NCI-H2107 (cell line): ENCODE measurements at places on chromosomes 1 and 21.

DNA sequence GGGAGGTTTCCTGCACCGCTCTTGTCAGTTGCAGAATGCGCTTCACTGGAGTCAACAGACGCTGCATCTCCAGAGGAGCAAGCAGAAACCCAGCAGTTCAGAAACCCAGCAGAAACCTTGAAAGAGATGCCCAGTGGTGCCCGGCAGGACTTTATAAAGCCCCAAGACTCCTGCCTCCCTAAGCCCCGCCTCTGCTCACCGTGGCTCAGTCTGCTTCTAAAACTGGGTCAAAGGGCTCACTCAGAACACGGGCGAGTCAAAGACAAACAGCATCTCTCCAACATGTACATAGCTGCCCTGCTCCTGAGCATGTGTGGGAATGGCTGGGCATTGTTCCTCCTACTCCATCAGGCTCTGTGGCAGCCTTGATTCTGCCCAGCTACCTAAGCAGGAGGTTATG, at the start of gene HMGCS2:
Gene HMGCS2 (minus strand): TSS at position 128 of the 400 bp plus-strand sequence. CDS start 61 bp downstream, at position 67.
- no peak for DNase-seq

DNA sequence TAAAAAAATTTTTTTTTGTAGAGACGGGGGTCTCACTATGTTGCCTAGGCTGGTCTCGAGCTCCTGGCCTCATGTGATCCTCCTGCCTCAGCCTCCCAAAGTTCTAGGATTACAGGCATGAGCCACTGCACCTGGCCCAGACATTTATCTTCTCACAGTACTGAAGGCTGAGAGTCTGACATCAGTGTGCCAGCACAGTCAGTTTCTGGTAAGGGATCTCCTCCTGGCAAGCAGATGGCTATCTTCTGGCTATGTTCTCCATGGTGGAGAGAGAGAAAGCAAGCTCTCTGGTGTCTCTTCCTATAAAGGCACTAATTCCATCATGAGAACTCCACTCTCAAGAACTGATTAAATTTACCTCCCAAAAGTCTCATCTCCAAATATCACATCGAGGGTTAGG, 57.8 kb upstream of the C1orf185 start:
- no peak for DNase-seq

DNA sequence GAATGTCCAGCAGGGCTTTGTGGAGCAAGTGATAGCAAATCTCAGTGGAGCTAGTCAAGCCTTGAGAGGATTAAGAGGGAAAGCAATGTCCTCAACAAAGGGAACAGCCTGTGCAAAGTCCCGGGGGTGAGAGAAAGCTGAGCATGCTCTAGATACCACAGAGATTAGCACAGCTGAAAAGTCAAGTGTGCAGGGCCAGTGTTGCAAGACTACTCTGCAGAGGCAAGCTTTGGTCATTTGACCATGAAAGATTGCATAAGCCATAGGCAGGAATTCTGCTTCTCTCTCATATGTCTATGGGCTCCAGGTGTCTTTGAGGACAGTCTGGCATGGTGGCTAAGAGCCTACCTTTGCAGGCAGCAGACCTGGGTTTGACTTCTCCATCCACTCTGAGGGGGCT, 181.0 kb upstream of the JUN start:
- no peak for DNase-seq

DNA sequence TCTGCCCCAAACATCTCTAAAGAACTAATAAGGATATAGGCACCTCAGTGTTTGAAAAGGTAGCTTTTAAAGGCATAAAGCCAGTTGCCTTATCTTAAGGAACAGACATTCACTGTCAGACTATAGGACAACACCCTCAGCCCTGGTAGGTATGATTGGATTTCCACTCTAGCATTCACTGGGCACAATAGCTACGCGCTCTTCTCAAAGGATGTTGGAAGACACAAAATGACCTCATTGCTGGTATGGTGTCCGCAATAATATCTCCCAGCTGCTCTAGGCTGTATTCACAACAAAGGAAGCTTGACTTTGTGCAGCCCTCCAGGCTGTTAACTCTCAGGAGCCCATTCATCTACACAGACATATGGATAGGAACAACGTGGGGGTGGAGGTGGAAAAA, 119.4 kb upstream of the CXADR start:
- DNase-seq, result no peak

- DNase-seq, result no peak
Observed at GRCh38 chr1:209989525-209989924, 51.5 kb downstream of the SYT14 start.

DNA sequence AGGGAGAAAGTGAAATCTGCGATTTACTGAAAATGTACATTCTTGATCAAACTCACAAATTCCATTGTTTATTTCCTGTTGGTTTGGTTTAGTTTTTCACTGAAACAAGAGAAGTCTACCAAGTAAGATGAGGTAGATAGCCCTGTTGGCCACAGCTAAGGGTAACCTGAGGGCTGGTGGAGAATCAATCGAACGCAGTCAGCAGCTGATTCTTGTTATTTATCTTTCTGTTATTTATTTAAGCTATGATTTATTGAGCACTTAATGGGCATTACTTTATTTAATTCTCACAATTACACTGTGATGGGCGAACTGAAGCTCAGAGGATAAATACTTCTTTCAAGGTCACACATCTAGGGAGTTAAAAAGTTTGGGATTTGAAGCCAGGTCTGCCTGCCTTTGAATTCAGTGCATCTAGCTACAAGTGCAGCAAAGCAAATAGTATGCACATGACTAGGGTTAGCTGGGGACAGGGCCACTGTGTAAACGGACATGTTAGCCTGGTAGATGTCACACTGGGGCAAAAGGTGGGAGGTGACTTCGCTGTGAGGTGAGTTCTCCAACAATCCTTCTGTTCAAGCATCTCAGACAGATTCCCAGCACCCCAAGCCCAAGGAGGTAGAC, 106.5 kb upstream of the GADD45A start:
- no peak for DNase-seq

DNA sequence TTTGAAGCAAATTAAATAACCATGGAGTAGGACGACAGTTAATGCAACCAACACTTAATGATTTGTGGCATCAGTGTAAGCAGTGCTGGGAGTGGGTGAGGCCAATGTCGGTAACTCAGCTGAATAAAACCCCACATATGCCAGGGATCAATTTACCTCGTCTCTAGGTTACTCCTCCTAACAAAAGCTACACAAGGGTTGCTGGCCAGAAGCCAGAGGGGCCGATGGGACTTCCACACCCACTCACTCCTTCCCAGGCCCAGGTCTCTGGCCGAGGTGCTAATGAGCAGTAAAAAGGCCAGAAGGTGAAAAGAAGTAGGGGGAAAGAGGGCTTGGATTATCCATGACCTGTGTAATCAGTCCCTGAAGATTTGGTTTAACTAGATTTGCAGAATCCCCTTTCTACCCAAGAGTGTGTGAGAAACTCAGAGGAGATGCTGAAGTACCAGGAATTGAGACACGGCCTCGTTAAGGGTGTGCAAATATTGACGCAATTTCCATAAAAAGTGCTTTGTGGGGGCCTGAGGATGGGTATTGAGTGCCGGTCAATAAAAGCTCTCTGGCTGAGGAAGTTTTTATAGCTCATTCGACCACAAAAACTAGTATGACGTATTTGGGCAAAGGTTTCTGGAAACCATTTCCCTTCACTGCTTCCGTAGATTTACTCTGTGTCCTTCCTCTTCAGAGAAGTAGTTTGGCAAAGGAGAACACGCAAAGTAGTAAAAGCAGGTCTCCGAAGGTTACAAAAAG, 145.5 kb downstream of the TBX15 start:
- DNase-seq, result no peak

GRCh38 chr1:153833171-153833570, 58.0 kb downstream of the SLC27A3 start:
- no peak for DNase-seq

DNA sequence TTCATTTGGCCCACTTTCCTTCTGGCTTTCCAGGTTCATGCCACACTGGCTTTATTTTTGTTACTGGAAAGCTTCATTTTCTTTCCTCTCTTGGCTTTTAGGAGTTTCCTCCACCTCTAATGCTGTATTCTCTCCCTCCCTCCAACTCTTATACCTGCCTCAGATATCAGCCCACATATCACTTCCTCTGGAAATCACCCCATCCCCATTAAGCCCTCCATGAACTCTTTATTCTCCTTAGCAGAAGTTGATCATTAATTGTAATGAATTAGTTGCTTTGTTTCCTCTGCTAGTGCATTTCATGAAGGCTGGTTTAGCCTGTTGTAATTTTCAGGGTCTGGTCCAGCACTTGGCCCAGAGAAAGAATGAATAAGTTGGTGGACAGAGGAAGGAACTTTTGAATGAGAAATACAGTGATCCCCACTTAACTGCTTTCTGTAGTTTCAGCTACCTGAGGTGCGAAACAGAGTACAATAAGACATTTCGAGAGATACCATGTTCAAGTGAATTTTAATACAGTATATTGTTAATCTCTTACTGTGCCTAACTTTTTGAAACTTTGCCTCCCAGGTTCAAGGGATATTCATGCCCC, 1.7 kb downstream of the SOAT1 start:
- DNase-seq, result no peak

DNA sequence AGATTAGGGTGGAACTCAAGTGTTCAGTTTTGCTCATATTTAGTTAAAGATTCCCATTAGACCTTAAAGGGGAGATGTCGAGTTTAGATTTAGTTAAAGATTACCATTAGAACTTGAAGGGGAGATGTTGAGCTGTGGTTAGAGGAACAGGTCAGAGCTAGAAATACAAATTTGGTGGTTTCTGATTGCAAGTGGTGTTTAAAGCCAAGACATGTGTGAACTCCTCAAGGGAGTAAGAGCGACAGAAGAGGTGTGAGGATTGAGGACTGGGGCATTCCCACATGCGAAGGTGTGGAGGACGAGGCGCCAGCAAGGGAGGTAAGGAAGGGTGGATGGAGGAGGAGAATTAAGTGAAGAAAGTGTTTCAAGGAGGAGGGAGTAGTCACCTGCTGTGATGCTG, 168.6 kb downstream of the IER5 start:
- DNase-seq, result no peak

DNA sequence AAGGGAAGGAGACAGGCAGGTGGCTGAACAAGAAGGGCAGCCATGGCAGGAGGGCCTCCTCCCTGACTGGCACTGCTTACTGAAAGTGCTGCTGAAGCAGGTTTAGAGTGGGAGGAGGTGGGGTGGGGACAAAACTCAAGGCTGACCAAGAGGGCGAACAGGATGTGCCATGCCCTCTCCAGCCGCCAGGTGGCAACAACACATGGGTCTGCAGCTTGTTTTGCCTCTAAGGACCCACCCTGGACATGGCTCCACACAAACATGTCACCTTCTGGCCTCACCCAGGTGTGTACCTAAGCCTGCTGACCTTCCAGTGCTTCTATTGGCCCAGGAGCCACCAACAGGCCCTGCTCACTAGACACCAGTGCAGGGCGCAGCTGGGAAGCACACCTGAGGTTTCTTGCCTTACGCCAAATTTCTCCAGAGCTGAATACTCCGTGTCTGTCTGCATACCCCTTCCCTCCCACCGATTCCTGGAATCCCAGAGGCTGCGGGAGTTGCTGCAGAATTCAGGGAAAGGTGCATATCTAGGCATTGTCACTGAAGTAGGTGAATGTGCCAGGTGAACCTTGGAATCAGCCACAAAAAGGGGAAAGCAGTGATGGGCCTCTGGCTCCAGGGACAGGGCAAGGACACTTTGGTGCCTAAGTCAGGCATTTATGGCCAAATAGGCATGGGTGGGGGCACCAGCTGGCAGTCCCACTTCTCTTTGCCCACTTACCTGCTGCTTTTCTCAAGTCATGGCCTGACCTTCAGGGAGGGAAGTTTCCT, 5.3 kb downstream of the PSRC1 start:
- DNase-seq, result peak; percentile 42

GRCh38 chr1:28328228-28328648, 602 bp upstream of the MED18 start:
- no peak for DNase-seq

- DNase-seq, result no peak
Observed at GRCh38 chr1:93810316-93810715, 68.7 kb downstream of the DNTTIP2 start.

GRCh38 chr1:69852151-69852550, 284.4 kb downstream of the LRRC7 start:
- DNase-seq, result no peak

DNA sequence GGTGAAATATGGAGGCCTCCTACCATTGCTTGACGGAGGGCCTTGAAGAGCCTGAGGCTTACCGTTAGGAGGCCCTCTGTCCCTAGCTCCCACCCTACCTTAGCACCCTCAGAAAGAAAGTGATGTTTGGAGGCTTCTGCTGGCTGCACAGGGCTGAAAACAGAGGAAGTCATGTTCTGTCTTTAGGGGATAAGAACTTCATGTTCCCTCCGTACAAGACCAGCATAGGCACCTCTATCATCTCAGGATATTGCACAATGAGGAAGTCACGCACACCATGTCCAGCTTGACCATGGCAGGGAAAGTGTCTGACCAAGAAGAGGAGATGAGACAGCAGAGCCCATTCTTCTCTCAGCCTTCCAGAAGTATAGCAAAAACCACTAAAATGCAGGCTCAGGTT, 13.8 kb downstream of the ADORA3 start:
- DNase-seq, result no peak
